ENCODE measurements at places on chromosomes 7 and 10.

- DNase-seq: peak; percentile 62
Measured at GRCh38 chr7:78018641-78019446, 220.3 kb downstream of the PHTF2 start.

GRCh38 chr10:89837165-89838043 is 136.0 kb downstream of the KIF20B start:
- DNase-seq: no peak

GRCh38 chr10:124048371-124049290 is 44.8 kb downstream of the CHST15 start:
- no peak for DNase-seq

DNA sequence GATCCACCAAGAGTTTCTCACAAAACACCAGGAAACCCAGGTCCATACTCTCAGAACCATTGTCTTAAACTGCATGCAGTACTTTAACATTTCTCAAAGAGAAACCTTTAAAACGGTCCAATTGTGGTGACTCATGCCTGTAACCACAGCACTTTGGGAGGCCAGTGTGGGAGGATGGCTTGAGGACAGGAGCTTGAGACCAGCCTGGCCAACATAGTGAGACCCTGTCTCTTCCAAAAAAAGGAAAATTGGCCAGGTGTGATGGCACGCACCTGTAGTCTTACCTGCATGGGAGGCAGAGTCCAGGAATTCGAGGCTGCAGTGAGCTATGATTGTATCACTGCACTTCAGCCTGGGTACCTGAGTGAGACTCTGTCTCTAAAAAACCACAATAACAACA is 97.5 kb upstream of the OIT3 start:
- DNase-seq: no peak

GRCh38 chr10:59880971-59881510 is 25.3 kb downstream of the CCDC6 start:
- no peak for DNase-seq

GRCh38 chr7:106501605-106502580 is 159.1 kb downstream of the CCDC71L start:
- DNase-seq: no peak

GRCh38 chr10:3806603-3807002 is 21.6 kb upstream of the KLF6 start:
- DNase-seq: peak; percentile 37

- no peak for DNase-seq
Measured at GRCh38 chr7:27619492-27619891, 43.2 kb downstream of the HIBADH start.
